ENCODE measurements at places on chromosomes 4 and X.

GRCh38 chrX:47850901-47851300 lies 14.2 kb downstream of the ZNF81 start:
- DNase-seq, result no peak

DNA sequence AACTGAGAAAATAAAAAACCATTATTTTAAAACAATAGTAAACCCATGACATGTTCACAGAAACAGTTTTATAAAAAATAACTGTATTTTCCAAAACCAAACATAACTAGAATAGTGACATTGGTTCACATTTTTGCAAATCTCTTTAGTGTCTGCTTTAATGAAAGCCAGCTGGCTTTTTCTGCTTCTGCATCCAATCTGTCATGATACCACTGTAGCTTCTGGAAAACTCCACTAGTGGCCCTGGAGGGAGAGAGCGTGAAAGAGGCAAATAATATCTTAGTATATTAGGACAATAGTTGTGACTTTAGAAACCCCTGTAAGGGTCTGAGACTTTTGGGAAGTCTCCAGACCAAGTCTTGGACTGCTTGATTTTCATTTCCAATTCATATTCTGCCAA lies 31.1 kb downstream of the FGFBP1 start:
- no peak for DNase-seq

GRCh38 chr4:135824759-135825296 lies 1623.2 kb upstream of the PABPC4L start:
- no peak for DNase-seq

- no peak for DNase-seq
Observed at GRCh38 chr4:77652237-77652897, 46.7 kb downstream of the CXCL13 start.

- peak; percentile 53 for DNase-seq
Observed at GRCh38 chr4:6688879-6689505, 4.7 kb upstream of the S100P start.

DNA sequence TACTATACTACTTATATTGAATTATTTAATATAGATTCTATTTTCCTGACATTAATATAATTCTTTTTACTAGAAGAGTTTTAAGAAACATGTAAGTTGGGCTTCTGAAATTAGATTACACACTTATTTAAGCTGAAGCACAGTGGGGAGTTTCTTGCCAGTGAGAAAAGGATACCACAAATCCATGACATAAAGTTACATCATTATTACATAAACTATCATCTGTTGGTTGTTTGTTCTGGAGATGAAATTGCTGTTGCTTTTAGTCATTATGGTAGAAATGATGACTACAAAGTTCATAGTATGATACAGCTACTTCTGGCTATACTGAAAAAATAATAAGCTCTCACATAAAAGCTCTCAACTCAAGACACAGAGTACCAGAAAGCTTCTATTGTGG lies 880.4 kb downstream of the PCDH18 start:
- no peak for DNase-seq

GRCh38 chr4:151267822-151268535 lies 9.0 kb upstream of the PRSS48 start:
- no peak for DNase-seq

- no peak for DNase-seq
Observed at GRCh38 chr4:37422638-37423037, 178.1 kb downstream of the NWD2 start.

- no peak for DNase-seq
Observed at GRCh38 chr4:2931512-2932301, 31.5 kb downstream of the NOP14 start.

- DNase-seq, result no peak
Observed at GRCh38 chr4:4578981-4579380, 37.1 kb upstream of the STX18 start.

DNA sequence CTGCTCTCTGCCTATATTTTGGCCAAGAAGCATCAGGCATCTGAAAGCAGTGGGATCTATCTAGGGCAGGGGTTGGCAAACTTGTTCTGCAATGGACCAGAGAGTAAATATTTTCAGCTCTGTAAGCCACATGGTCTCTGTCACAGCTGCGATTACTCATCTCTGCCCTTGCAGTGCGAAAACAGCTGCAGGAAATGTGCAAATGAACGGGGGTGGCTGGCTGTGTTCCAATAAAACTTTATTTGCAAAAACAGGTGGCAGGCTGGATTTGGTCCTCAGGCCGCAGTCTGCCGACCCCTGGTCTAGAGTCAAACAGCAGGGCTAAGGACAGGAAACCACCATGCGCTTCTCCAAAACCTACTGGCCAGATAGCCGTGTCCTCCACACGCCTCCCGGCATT lies 48.6 kb downstream of the ACOX3 start:
- DNase-seq, result no peak

- peak; percentile 24 for DNase-seq
Observed at GRCh38 chr4:113682730-113683537, 78.6 kb downstream of the CAMK2D start.

GRCh38 chr4:108053251-108053711 lies 63.6 kb downstream of the HADH start:
- DNase-seq, result no peak

DNA sequence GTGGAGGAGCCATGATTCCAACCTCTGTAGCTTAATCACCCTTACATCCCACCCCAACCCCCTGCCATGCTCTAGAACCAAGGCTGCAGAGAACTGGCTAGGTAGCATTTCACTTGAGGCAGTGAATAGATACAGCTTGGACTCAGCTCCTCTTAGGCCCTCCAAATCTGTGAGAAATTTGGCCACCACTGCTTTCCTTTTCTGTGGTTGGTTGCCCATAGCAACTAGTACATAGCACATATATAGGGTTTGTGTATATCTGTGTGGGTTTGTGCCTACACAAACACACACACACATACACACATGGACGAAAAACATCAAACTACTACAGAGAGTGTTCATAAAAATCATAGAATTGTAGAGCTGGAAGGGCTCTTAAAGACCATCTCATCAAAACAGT lies 52.0 kb upstream of the CCDC160 start:
- DNase-seq, result no peak

GRCh38 chr4:107018344-107018735 lies 17.8 kb downstream of the DKK2 start:
- no peak for DNase-seq

GRCh38 chr4:124017185-124017785 lies 620.7 kb downstream of the SPRY1 start:
- DNase-seq, result no peak

GRCh38 chr4:7323461-7323871 lies 111.3 kb downstream of the PSAPL1 start:
- DNase-seq, result no peak

- no peak for DNase-seq
Observed at GRCh38 chr4:170526471-170526870, 436.7 kb upstream of the AADAT start.

- DNase-seq, result no peak
Observed at GRCh38 chrX:37754516-37754915, 25.3 kb upstream of the CYBB start.

DNA sequence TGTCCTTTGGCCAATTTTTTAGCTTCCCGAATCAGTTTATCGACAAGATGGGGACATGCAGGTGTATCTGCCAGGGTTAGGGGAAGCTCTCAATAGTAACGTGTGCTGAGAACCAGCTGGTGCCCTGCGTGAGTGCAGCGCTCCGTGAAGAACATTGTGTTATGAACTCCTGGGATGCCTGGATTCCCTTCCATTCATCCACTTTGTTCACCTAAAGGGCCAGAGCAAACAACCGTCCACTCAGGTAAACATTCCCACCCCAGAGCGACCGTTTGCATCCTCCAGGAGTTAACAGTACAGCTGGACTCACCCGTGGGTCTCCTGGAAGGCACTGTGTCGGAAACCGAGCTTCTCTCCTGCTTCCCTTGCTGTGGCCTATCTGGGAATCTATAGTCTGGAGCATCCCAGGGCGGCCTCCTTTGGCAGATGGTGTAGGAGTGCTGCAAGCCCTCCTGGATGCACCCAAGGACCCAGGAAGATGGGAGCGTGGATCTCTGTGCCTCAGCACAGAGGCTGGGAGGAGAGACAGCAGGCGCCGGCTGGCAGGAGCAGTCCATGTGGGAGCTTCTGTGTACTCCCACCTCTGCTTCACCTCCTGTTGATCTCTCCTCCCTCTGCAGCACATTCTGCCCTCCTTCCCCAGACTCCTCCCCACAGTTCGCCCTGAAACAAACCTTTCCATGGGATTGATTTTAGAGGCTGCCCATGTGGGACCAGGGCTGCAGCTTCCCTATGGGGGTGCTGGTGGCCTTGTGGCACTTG lies 62.7 kb downstream of the SHROOM2 start:
- no peak for DNase-seq

DNA sequence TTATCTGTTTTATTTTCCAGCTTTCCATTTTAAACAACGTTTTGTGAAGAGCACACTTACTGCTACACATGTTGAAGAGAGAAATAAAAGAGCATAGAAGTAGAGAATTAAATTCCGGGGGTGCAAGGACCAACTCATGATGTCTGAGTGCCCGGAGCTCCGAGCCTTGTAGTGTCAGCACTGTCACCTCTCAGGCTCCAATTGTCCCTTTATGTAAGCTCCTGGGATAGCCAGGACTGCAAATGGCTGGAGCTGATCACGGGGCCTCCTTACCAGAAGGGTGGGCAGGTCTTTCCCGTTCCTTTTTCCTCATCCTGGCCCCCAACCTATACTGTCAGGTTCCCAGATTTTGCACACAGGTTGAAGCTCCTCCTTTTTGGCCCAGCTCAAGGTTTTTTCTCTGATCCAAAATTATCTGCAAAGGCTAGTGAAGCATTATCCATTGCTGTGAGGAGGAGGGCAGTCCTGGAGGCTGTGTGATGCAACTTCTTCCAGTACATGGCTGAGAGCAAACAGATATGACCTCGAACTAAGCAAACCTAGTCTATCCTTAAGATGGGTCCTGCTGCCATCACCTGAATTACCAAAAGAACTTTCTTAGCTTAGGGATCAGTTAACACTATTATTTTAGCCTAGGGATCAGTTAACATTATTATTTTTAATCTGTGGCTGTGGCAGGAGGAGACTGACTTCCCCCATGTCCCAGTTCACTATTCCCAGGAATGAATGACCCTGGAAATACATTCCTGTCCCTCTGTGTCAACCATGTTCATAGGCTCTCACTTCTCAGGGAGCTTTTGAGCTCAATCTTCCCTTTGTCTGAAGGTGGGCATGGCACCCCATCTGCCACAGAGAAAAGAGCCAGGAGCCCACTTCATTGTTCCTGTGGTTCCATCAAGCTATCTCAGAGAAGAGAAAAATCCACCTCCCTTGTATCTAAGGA lies at the start of gene FGG:
FGG (minus strand) TSS at position 185 of the 943 bp plus-strand sequence; CDS start at position 138, 47 bp downstream.
- DNase-seq, result no peak

- DNase-seq, result no peak
Observed at GRCh38 chr4:132317923-132318322, 831.2 kb upstream of the PCDH10 start.

DNA sequence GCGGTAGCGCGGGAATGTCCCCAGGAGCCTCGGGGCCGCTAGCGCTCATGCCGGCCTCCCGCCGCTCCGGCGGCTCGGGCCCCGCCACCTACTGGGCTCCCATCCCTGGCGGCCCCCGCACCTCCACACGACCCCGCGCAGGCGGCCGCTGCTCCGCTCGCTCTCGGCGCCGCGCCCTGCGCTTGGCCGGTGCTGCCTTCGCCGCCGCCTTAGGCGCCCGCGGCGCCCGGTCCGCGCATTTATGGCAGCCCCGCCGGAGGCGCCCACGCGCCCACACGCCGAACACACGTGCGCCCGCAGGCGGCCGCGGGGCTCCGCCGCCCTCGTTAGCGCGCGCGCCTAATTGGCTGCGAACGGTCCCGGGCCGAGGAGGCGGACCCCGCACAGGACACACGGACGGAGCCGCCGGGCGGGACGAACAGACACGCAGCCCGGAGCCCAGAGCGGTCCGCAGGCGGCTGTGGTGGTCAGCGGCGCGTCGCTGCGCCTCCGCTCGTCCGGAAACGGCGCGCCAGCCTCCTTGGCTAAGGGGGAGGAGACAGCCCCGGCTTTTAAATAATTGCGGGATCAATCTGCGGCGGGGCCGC lies at the start of gene NKX1-1:
NKX1-1 (minus strand) TSS at position 49 of the 587 bp plus-strand sequence; CDS start at position 49, 0 bp downstream.
- no peak for DNase-seq

GRCh38 chr4:61493470-61493869 lies 293.3 kb downstream of the ADGRL3 start:
- no peak for DNase-seq

- DNase-seq, result no peak
Observed at GRCh38 chr4:40585201-40585799, 44.4 kb downstream of the RBM47 start.
